ENCODE measurements at places on chromosomes 2 and 18.
A peak's percentile ranks its signal among the peaks of the same experiment; 100 is the strongest.

- DNase-seq, result no peak
These were observed 103.9 kb downstream of the VIT start for GRCh38 chr2:36800381-36800780.

GRCh38 chr18:29753379-29753778 is 1289.2 kb downstream of the DSC3 start:
- DNase-seq, result no peak

DNA sequence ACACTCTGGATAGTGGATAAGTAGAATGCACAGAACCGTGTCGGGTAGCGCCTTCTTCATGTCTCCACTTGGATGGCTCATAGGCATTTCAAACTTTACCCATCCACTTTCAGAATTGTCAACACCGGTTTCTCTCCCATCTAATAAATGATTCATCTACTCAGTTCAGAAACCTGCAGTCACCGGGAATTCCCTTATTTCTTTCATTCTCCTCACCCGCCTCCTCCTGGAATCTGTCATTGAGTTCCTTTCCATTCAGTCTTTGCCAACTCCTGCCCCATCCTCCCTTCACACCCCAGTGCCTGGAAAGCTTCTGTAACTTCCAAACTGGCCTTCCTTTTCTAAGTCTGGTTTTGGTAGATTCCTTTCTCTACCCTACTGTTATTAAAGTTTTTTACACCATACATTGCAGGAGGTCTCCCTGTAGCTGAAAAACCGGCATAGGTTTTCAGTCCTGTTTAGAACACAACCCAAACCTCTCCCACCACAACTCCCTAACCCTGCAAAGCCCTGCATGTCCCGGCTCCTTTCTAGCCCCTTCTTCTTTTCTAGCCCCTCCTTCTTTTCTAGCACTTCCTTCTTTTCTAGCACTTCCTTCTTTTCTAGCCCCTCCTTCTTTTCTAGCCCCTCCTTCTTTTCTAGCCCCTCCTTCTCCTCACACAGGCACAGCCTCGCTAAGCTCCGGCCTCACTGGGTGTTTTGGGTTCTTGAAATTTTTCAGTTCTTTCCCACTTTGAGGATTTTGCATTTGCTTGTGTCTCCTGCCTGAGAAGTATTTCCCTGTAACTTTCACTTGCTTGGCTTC is 133.9 kb upstream of the KLHL14 start:
- peak; percentile 18 for DNase-seq

- no peak for DNase-seq
These were observed 799.0 kb downstream of the DCDC2C start for GRCh38 chr2:4502230-4502843.

DNA sequence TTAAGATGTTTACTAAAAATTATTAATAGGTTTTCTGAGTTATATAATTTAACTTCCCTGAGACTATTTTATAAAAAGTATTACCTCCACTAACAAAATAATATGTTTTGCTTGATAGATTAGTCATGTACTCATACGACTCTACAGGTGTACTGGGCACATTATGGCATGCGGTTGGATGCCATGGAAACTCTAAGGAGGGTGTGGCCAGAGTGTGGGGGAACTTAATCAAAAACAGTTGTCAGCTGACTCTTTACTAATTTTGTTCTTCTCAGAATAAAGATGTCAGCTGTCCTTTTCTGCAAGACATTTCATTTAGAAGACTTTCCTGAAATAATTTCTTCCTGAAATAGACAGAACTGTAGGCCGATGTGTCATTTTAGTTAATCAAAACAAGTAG is 228.3 kb upstream of the SIX3 start:
- DNase-seq, result no peak

- DNase-seq, result peak; percentile 80
These were observed 30.5 kb upstream of the SNORC start for GRCh38 chr2:232839411-232840079.

- no peak for DNase-seq
These were observed 399.7 kb downstream of the CPS1 start for GRCh38 chr2:210956101-210956500.

GRCh38 chr2:231152800-231153557 is 28.1 kb upstream of the HTR2B start:
- no peak for DNase-seq

DNA sequence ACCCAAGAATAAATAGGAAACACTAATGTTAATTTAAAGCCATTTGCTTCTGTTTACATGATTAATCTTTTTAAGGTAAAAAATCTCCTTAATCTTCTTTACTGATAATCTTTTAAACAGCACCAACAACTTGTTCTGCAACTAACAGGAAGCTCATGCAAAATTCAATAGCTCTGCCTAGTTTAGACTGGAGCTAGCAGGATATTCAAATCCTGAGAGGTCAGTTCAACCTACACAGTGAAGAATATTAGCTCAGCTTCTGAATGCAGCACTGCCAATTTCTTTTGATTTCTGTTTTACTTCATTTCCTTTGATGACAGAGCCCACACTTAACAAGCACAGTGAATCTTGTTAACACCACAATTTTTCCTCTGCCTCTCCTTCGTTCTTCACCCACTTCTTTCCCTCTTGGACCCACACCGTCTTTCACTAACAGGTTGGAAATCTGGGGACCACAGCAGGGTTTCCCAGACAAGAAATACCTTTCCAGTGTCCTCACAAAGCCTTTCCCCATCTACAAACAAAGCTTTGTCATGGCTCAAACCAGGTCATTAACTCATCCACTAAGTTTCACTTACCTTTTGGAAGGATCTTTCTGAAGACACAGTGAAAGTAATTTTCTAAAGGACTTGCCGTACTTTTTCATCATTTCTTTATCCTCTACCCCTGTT is 109.8 kb downstream of the STK39 start:
- DNase-seq, result no peak

DNA sequence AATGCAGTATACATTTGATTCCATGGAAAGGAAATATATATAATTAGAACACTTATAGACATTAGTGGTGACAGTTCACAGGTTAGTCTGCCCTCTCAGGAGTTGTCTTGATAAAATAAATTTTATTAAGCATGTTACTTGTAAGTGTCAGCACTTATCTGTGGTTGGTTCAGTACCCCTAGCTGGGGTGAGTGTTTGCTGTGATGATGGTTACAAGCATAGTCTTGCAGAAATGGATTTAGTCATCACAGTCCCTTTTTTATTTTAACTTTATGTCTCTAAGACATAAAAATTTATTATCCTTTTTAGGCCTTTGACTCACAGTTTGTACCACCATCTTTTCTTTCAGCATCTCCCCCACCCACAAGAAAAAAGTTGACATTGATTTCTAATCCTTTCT is 52.1 kb downstream of the NCK2 start:
- no peak for DNase-seq

DNA sequence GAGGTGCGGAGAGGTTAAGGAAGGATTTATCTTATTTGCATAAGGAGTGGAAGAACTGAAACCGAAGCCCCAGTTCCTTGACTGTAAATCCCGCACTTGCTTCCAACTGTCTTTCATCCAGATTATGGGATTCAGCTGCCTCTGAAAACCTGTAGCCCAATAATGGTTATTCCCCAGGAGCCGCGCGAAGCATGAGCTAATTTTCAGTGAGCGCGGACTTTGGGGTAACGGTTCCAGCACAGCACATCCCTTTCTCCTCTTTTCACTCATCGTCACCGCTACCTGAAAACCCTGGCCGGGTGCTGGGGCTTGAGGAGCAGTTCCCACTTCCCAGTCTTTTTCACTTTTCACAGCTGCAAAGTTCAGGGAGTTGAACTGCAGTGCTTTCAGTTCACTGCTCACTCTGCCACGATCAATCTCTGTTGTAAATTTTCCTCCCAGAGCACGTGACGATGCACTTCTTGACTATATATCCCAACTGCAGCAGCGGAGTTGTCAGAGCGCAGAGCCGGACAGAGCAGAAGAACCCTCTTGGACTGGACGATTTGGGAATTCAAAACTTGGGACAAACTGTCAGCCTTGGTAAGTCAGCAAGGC is at the start of gene KCNE4:
KCNE4 (plus strand) TSS at position 498 of the 597 bp plus-strand sequence. CDS start 641 bp downstream, outside the sequence.
- DNase-seq, result no peak

DNA sequence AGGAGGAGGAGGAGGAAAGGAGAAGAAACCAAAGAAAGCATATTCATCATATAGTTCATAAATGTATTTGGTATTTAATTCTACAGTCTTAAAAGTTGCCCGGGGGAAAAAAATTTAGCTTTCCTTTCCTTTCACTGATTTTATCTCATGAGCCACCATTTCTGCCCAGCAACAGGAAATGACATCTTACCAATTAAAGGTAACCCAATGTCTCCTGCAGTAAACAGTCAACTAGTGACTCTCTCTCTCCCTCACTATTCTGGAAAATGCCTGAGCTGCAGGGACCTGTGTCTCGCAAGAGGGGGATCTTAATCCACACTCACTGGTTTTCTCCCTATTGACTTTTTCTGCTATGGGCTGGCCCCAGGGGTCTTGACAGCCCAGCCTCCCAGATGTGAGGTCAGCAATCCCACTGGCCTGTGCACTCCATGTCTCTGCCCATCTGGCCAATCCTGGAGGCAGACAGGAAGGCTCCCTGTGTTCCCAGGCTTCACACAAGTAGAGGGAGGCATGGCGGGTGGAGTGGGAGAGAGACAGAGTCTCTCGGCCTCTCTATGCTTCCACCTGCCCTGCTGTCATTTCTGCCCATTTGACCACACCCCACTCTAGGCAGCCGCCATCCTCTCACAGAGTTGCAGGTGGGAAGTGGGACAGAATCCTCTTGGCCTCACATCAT is 85.4 kb upstream of the CABLES1 start:
- no peak for DNase-seq

GRCh38 chr2:48714245-48714644 is 41.3 kb downstream of the LHCGR start:
- DNase-seq, result no peak

GRCh38 chr2:210919128-210919527 is 362.7 kb downstream of the CPS1 start:
- no peak for DNase-seq

GRCh38 chr2:233802132-233802815 is 24.1 kb downstream of the MROH2A start:
- DNase-seq, result no peak

- no peak for DNase-seq
These were observed 167.4 kb downstream of the GULP1 start for GRCh38 chr2:188459061-188459460.

GRCh38 chr2:273333-273732 is 8.6 kb downstream of the ACP1 start:
- no peak for DNase-seq

DNA sequence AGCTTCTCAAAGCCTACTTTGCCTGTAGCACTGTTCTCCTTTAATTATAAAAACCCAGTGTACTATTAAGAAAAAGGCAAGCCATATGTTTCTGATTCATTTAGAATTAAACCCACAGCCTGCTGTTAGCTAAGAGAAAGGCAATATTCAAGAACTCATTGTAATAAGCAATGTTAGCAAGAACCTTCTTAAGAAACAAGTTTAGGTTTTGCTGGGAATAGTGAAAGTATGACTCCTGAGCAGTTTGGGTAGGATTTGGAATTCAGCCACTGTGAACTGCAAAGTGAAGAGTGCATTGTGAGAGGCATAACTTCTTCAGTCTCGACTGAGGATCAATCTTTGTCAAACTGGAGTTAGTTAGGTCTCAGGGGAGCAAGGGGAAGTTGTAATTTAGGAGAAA is 206.5 kb upstream of the NT5C1B start:
- DNase-seq, result no peak

GRCh38 chr2:216312441-216312840 is 59.8 kb downstream of the MARCHF4 start:
- DNase-seq, result no peak

Data from HL-60 (cell line).